ENCODE measurements at places on chromosomes 12 and 14.

GRCh38 chr12:884746-885414 lies 64.6 kb downstream of the RAD52 start:
- no peak for DNase-seq

DNA sequence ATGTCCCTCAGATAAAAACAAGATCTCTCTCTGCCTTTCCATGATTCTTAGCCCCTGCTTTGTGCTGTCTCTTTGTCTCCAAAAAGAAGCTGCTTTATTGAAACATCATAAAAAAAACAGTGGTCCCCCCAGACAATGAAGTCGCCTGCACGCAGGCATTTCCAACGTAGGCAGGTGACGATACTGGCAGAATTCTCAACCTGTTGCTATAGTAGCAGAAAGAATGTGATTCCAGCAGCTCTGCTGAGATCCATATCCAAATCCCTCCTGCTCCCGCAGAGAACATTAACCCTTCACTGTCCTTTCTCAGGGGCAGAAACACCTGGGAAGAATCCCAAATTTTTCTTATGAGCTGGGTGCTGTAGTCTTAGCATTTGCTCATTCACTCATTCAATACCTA lies 84.8 kb downstream of the STON2 start:
- DNase-seq = no peak

DNA sequence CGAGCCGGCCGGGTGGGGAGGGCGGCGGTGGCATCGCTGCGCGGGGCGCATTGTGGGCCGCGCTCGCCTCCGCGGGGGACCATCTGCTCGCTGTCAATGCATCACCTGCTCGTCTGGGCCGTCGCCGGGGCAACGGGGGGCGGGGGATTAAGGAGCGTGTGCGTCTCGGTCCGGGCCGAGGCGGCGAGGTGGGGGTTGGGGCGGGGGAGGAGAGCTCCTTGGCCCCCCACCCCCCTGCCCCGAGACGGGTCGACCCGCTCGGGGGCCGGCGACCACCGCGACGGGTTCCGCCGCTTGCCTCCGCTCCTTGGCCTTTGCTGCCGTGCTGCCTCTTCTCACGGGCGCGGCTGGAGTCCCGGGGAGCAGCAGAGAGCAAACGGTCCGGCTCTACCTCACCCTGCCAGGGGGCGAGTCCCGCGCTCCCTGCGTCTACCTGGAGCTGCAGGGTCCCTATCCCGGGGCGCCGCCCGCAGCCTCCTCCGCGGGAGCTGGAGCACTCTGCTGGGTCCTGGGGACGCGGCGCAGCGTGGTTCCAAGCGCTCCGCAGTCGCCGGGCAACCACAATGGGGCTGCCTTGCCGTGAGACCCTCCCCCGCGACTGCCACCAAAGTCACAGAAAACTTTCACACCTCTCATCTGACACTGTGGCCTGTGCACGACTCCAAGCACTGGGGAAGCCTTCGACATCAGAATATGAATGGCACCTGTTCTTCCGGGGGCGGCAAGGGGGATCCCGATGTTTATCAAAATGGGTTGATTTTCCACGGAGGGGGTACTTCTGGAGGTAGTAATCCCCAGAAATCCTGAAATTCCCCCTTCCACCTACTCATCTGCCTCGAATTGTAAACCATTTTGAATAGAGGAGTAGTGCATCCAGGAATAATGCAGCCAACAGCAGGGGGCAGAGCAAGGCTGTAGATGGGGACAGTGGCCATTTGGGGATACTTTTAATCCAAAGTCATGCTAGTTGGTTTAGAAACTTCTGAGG lies at the start of gene C12orf42:
Gene C12orf42, minus strand, starts transcription at position 500 of the 988 bp plus-strand sequence. CDS start 17,542 bp downstream, outside the sequence.
- DNase-seq = peak; percentile 36

DNA sequence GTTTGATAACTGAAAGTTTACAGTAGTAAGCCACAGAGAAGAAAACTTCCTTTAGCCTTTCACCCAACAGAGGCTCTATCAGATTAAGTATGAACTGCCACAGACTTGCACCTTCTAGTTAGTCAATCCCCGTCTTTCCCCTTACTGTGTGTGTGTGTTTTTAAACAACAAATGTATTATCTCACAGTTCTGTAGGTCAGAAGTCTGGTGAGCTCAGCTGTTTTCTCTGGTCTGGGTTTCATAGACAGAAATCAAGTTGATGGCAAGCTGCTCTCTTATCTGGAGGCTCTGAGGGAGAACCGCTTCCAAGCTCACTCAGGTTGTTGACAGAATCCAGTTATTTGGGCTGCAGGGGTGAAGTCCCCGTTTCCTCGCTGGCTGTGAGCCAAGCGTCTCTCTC lies 320.5 kb downstream of the PRKD1 start:
- no peak for DNase-seq

- DNase-seq = no peak
Observed at GRCh38 chr12:119613319-119613936, 19.9 kb downstream of the TMEM233 start.

- no peak for DNase-seq
Observed at GRCh38 chr12:67531051-67531450, 117.5 kb upstream of the DYRK2 start.

GRCh38 chr14:65877624-65878023 lies 465.1 kb downstream of the FUT8 start:
- DNase-seq = no peak

GRCh38 chr12:80165746-80166145 lies 66.4 kb downstream of the OTOGL start:
- DNase-seq = no peak

DNA sequence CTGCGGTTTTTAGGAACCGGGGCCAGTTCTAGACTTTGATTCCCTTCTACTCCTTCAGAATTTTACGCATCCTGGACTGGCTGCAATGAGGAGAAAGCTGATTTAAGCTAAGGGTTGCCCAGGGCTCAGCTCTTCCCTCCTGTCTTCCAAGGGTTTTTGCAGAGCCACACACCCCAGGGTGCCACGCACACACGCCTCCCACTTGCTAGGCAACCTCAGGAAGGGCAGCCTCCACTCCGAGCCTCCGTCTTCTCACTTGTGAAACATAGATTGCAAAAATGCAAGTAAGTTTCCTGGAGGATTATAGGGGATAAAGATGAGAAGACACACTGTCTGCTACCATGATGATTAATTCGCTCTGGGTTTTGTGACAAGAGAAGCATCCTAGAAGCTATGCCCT lies 31.7 kb downstream of the NOS1 start:
- DNase-seq = no peak

- DNase-seq = peak; percentile 63
Observed at GRCh38 chr12:58184212-58184611, 242.8 kb downstream of the ATP23 start.

DNA sequence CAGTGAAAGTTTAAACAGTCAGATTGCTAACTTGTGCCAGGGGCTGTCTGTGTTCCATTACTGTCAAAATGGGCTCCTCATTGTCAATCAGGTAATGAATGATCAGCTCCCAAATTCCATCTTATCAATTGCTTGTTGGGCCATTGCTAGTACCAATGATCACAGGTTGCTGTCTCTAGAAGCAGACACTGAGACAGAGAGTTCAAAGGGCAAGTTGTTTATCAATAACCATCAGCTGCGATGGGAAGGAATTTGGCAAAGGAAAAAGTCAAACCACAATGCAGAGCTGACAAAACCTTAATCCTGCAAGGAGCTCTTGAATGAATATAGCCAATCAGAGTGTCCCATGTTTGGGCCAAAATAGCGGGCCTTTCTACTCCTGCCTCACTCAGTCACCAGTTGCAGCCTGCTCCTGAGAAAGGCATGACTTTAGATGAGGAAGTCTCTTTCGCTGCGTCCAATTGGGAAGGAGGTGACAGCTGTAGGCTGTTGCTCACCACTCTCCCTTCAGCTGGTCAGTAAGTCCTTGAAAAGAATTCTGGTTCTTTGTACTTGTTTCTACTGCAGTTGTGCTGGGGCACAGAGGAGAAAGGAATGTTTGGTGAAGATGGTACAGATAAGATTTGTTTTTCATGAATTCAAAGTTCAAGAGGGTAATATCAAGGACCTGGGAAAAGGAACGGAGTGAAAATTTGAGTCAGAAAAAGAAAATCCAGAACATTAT lies 179.2 kb upstream of the PDE3A start:
- DNase-seq = no peak

DNA sequence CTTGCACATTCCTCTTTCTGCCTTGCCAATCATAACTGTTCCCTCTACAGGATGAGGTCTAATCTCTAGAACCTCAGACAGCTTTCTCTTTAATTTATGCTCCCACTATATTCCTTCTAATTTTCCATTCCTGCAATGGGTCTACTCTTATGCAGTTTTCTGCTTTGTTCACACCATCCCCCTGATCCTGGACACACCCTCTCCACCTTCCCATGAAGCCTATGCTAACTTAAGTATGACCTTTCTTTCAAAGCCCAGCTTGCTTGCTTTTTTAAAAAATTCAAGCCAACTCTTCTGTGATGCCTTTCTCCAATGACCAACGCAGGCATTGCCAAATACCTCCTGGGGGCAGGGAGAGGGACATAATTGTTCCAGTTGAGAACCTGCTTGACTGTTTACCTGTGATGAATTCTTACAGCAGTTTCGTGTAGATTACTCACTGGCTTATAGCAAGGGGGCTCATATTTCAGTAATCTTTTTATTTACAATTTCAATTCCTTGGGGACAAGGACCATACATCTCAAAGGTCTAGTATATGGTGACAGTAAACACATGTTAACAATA lies 7.8 kb downstream of the SLC38A1 start:
- DNase-seq = no peak

- no peak for DNase-seq
Observed at GRCh38 chr12:38886064-38886463, 19.3 kb downstream of the CPNE8 start.

- DNase-seq = no peak
Observed at GRCh38 chr12:11839091-11839641, 189.7 kb downstream of the ETV6 start.

DNA sequence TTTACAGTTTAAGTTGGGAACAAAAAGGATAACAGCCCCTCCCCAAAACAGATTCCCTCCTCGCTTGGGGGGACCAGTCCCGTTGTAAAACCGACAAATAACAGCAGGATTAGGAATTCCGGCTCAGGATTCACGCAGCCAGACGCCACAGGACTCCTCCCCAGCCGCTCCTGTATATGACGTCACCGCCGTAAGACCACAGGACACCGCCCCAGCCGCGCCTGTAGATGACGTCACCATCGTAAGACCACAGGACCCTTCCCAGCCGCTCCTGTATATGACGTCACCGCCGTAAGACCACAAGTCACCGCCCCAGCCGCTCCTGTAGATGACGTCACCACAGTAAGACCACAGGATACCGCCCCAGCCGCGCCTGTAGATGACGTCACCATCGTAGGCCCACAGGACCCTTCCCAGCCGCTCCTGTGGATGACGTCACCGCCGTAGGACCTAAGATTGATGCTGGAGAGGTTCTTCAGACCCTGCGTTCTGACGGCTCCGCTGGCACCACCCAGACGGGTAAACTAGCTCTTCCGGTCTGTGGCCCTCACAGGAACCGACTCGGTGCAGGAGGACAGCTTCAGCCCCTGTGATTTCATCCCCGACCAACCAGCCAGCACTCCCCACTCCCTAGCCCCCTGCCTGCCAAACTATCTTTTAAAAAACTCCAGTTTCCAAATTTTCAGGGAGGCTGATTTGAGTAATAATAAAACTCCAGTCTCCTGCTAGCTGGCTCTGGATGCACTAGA lies 43.9 kb upstream of the FBRSL1 start:
- peak; percentile 91 for DNase-seq

DNA sequence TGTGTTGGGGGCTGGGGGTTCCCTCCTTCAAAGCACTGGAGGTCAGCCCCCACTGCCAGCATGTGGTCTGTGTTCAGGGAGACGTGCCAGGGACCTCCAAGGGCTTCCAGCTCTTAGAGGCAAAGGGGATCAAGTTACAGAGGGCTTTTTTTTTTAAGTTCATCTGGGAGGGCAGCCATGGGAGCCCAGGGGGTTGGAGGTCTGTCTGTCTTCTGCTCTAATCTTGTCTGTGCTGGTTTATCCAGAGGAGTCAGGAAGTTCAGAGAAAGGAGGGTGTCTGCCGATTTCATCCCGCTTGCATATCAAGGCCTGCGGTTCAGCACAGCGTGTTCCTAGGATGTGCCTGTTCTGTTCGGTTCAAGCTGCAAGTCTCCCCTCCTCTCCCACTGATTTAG lies 72.2 kb downstream of the TMEM132C start:
- DNase-seq = no peak

DNA sequence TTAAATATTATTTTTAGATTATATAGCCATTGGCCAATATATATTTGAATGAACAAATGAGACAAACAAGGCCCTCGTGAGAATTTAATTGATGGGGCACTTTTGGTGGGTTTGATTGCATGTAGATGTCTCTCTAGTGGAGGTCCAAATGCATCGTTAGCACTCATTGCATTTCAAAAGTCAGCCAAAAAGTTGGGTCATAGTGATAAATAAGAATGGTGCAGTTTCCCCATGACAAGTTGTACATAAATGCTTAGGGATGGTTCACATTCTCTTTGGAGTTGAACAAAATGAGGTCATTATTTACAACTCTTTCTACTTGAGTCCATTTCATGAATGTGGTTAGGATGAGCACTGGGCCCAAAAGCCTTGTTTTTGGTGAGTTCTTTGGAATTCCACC lies 1.0 kb downstream of the BEST3 start:
- no peak for DNase-seq

GRCh38 chr14:67886191-67886590 lies 66.6 kb downstream of the RAD51B start:
- DNase-seq = no peak

DNA sequence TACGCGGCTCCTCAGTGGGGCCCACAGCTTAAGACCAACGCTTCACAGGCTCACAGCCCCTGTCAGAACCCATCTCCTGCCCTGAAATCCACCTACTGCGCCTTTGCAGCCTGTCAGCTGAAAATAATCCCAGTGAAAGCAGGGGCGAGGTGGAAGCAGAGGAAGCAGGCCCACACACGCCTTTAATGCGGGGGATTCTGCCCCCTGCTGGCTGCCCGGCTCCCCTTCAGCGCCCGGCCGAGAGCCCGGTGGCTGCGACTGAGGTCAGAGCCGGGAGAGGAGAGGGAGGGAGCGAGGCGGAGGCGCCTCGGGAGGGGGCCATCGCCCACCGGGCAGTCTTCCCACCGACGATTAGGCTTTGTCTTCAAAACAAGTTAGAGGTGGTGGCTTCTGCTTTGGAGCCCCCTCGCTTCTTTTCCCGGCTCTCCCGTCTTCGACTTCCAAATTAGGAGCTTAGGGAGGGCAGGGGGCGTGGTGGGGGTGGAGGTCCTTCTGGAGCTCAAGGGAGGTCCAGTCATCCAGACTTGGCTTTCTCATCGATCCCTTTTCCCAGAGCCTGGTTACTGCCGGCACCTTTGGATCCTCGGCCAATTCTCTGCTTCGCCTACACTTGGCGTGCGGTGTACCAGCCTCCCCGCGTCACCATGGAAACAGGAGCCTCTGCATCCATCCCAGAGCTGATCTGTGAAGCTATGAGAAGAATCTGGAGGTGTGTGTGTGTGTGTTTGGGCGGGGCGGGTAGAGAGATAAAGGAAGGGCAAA lies 25.2 kb upstream of the RND1 start:
- DNase-seq = peak; percentile 13

DNA sequence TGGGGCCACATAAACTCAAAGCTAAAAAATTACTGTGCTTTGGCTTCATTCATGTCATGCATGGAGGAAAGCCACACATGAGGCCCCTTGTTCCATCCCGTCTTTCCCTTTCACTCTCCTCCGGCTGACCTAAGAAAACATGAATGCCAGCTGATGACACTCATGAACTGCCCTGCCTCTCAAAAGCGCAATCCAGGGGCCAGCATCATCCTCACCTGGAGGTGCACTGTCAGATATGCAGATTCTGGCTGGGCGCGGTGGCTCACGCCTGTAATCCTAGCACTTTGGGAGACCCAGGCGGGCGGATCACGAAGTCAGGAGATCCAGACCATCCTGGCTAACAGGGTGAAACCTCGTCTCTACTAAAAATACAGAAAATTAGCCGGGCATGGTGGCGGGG lies 116.1 kb upstream of the FOXN3 start:
- DNase-seq = no peak

Data from NCI-H526 (cell line).